ENCODE measurements at places on chromosomes 1 and 21.

DNA sequence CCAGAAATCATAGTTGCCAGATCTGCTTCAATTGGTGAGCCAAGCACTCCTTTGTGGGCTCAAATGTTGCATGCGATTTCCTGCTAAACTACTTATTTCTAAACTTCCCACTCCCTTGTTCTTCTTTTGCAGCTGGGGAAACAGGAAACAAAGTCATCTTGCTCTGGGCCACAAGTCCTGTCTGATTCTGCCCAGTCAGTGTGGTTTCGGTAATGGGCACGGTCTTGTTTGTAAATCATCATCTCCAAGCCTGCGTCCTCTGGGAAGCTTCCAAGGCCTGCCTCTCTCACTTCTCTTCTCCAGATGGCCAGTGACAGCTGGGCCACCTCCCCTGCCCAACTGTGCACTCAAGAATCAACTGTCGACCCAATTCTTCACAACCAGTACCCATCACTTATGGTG lies 4.4 kb downstream of the S100A8 start:
- DNase-seq, result no peak
- H3K27me3 ChIP-seq, result peaks cover 10% of the 10 kb centered on the region
- H3K4me1 ChIP-seq, result peaks cover 2% of the 10 kb centered on the region
- no peaks in the 10 kb centered on the region for H3K36me3 ChIP-seq
- H3K4me3 ChIP-seq, result no peak overlapping the region

GRCh38 chr1:171595324-171595723 lies 26.7 kb upstream of the MYOCOS start:
- H3K27me3 ChIP-seq, result no peaks in the 10 kb centered on the region
- no peak overlapping the region for H3K27ac ChIP-seq
- no peak for DNase-seq
- H3K4me3 ChIP-seq, result no peak overlapping the region

GRCh38 chr1:32887623-32888022 lies 1.3 kb downstream of the HPCA start:
- H3K4me3 ChIP-seq, result no peak overlapping the region
- DNase-seq, result no peak
- H3K27me3 ChIP-seq, result peaks cover 73% of the 10 kb centered on the region
- H3K4me1 ChIP-seq, result peaks cover 6% of the 10 kb centered on the region
- no peaks in the 10 kb centered on the region for H3K36me3 ChIP-seq

GRCh38 chr21:25709684-25710265 lies 24.9 kb downstream of the ATP5PF start:
- no peak overlapping the region for H3K4me3 ChIP-seq
- H3K27me3 ChIP-seq, result no peaks in the 10 kb centered on the region
- no peaks in the 10 kb centered on the region for H3K4me1 ChIP-seq
- no peak for DNase-seq
- no peak overlapping the region for H3K27ac ChIP-seq
- H3K36me3 ChIP-seq, result no peaks in the 10 kb centered on the region

- no peaks in the 10 kb centered on the region for H3K36me3 ChIP-seq
- no peak for DNase-seq
- H3K4me1 ChIP-seq, result peaks cover 35% of the 10 kb centered on the region
- H3K27me3 ChIP-seq, result no peaks in the 10 kb centered on the region
- no peak overlapping the region for H3K27ac ChIP-seq
- no peak overlapping the region for H3K4me3 ChIP-seq
These were observed 38.9 kb downstream of the SPRTN start for GRCh38 chr1:231376875-231377549.

DNA sequence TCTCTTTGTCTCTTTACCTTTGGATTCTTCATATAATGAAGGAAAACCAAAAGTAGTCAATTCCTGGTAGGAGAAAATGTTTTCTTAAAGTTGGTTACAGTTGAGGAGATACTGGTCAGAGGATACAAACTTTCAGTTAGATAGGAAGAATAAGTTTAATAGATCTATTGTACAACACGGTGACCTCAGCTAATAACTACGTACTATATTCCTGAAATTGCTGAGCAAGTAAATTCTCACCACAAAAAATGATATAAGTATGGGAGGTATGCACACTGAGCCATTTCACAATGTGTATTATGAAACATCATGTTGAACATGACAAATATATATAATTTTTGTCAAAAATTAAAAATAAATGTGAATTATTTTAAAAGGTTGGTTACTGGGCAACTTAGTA lies 20.4 kb downstream of the SSX2IP start:
- peaks cover 10% of the 10 kb centered on the region for H3K4me1 ChIP-seq
- peaks cover 6% of the 10 kb centered on the region for H3K36me3 ChIP-seq
- no peak overlapping the region for H3K27ac ChIP-seq
- H3K27me3 ChIP-seq, result no peaks in the 10 kb centered on the region
- no peak for DNase-seq

DNA sequence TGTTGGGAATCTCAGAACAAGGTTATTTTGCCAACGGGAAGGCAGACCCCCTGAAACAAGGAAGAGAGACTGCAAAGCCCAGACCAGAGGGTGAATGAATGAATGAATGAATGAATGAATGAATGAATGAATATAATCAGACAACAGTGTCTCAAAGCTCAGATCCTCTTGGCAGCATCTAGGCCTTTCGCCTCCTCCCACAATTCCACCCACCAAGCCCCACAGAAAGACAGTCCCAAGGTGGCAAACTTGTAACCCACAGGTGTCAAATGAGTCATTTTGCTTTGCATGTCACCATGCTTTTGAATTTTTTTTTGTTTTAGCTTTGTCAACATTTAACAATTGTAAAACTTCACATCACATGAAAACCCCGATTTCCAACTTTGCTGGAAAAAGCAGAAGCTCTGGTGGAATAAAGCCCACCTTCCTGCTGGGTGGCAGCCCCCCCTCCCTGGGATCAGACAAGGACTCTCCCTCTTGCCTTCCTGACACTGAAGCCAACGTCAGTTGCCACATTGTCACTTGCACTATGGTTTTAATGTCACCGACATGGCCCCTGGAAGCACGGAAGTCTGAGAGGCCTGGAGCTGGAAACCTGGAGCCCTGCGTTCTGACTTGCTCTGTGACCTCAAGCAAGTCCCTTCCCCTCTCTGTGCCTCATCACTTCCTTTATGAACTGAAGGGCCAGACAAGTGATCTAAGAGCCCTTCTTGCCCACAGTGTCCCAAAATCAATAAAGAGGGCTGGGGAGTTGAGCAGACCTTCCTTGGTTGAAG lies 134.6 kb upstream of the RUNX3 start:
- H3K27ac ChIP-seq, result peak overlapping the region; percentile 60
- peak; percentile 45 for DNase-seq
- peaks cover 26% of the 10 kb centered on the region for H3K4me1 ChIP-seq
- H3K27me3 ChIP-seq, result peaks cover 6% of the 10 kb centered on the region
- H3K4me3 ChIP-seq, result peak overlapping the region; percentile 22

DNA sequence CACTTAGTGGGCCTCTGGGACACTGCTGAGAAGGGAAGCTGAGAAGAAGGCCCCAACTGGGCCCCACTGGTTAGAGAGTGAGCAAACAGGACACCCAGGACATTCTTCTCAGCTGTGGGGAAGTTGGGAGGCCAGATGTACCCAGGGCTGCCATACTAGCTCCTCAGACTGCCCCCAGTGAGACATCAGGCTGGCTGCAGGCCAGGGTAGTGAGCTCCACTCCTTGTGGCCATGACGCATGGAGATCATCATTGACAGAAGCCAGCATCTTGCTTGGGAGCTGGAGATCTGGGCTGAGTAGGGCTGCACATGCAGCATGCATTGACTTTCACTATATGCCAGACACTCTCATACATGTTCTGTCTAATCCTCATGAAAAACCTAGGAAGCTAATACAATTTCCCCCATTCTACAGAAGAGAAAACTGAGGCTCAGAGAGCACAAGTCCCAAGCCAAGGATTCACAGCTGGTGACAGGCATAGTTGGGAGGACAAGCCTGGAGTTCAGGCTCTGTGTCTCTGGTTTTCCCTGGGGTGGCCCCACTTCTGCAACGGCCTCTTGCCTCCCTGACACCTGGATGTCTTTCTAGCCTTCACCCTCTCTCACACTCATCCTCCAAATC lies 24.1 kb upstream of the MYCL start:
- peaks cover 3% of the 10 kb centered on the region for H3K4me1 ChIP-seq
- H3K27me3 ChIP-seq, result peaks cover 3% of the 10 kb centered on the region
- no peak for DNase-seq
- H3K4me3 ChIP-seq, result no peak overlapping the region

DNA sequence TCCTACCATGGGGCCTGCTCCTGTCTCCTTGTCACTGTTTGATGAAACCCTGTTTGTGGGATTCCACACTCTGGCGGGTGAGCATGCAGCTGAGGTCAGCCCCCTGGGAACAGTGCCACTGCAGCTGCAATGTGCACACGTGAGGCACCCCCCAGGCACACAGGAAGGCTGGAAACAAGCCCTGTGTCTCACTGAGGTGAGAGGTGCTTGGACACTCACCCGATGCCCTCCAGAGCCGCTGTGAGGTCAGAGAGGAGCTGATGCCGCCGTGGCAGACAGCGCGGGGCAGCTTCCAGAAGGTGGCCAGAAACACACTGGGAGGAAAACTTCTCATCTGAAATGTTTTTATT lies 49.7 kb downstream of the SLX9 start:
- no peak for DNase-seq
- H3K36me3 ChIP-seq, result no peaks in the 10 kb centered on the region
- H3K4me3 ChIP-seq, result no peak overlapping the region
- no peak overlapping the region for H3K27ac ChIP-seq
- H3K27me3 ChIP-seq, result no peaks in the 10 kb centered on the region

GRCh38 chr1:219882096-219882495 lies 46.3 kb downstream of the SLC30A10 start:
- no peak for DNase-seq
- no peaks in the 10 kb centered on the region for H3K4me1 ChIP-seq
- H3K27me3 ChIP-seq, result peaks cover 13% of the 10 kb centered on the region
- no peak overlapping the region for H3K4me3 ChIP-seq

DNA sequence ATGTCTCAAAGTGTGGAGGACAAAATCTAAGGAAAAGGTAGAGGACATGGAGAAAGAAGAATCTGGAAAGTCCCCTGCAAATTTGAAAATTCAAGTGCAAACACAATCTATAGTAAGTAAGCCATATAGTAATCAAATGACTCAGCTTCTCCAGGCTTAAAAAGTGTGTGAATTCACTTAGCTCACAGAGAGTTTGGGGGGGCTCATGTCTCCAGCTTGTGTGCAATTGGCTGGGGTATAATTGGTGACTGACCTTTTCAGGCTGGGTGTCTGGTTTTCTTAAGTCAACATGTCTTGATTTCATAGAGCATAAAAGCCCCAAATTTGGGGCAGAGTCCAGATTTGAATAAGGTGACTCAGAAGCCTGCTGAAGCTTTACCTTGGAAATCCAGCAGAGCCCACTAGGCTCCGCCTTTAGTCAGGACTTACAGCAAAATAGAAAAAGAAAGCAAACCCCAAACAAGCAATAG lies 8.6 kb downstream of the CLDN14 start:
- H3K27me3 ChIP-seq, result peaks cover 3% of the 10 kb centered on the region
- no peak for DNase-seq

GRCh38 chr1:109091839-109092193 lies 1.3 kb downstream of the TMEM167B start:
- no peak for DNase-seq
- H3K27ac ChIP-seq, result peak overlapping the region; percentile 91
- peaks cover 29% of the 10 kb centered on the region for H3K4me1 ChIP-seq
- H3K27me3 ChIP-seq, result no peaks in the 10 kb centered on the region

- DNase-seq, result no peak
- no peak overlapping the region for H3K4me3 ChIP-seq
- peaks cover 2% of the 10 kb centered on the region for H3K27me3 ChIP-seq
- no peak overlapping the region for H3K27ac ChIP-seq
These were observed 297.9 kb downstream of the PCP4 start for GRCh38 chr21:40164905-40165772.

- no peak for DNase-seq
- H3K4me1 ChIP-seq, result no peaks in the 10 kb centered on the region
- no peak overlapping the region for H3K27ac ChIP-seq
- H3K36me3 ChIP-seq, result no peaks in the 10 kb centered on the region
- H3K4me3 ChIP-seq, result no peak overlapping the region
These were observed 248.1 kb upstream of the C1orf105 start for GRCh38 chr1:172172352-172172831.

GRCh38 chr21:46356494-46357334 lies 32.8 kb downstream of the PCNT start:
- H3K4me1 ChIP-seq, result peaks cover 5% of the 10 kb centered on the region
- no peak overlapping the region for H3K4me3 ChIP-seq
- H3K36me3 ChIP-seq, result peaks cover 33% of the 10 kb centered on the region
- DNase-seq, result no peak

DNA sequence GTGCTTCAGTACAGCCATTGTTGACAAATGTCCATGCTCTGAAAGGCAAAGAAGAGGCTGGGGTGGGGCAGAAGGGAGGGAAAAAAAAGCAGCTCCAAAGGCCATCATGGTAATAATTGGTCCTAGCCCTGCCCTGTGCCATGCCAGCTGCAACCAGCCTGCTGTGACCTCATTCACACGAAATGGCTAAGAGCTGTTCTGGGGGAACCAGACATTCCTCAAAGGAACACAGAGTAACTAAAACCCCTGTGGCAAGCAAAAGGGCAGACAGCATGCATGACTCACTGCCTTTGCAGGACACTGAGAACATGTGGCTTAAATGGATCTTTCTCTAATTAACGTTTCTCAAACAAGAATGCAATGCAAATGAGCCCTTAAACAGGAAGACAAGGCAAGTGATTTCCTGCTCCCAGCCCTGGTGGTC lies 42.3 kb downstream of the STYXL2 start:
- H3K27ac ChIP-seq, result no peak overlapping the region
- no peak overlapping the region for H3K4me3 ChIP-seq
- no peaks in the 10 kb centered on the region for H3K27me3 ChIP-seq
- no peak for DNase-seq

- H3K36me3 ChIP-seq, result peaks cover 23% of the 10 kb centered on the region
- peak; percentile 59 for DNase-seq
- peak overlapping the region; percentile 93 for H3K4me3 ChIP-seq
- no peaks in the 10 kb centered on the region for H3K27me3 ChIP-seq
These were observed 2.6 kb downstream of the PRDM2 start for GRCh38 chr1:13702425-13703127.

GRCh38 chr1:158552296-158552695 lies 1.9 kb downstream of the OR6Y1 start:
- no peak overlapping the region for H3K4me3 ChIP-seq
- no peaks in the 10 kb centered on the region for H3K36me3 ChIP-seq
- H3K27ac ChIP-seq, result no peak overlapping the region

DNA sequence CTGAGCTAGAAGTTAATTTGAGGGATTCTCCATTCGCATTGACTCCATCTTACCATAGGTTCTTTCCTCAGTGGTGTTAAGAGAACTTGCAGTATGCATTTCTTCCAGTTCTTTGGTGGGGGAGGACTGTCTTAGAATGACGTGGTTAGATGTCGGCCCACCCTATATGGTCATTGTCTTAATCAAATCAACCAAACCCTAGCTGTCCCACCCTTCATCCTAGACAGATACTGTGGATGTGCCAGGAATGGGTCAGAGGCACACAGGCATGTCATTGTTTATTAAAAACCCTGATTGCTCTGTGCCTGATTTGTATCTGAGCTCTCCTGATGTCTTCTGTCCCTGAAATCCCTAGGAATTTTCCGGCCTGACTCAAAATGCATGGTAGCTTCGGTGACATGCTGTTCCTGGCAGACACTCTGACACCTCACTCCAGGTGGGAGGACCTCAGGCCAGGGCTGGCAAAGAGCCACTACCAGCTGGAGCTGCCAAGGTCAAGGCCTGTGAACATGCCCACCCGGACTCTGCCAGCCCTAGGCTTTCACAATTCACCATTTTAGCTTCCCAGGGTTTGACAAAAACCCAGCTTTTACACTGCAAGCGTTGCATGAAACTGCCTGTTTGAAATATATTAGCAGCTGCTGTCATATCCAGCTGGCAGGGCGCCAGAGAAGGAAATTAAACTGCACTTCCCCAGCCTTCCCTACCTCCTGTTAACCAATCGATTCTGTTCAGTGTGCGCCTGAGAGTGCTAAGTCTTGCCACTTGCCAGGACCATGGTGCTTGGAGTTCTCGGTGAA lies 134.0 kb downstream of the FAM78B start:
- DNase-seq, result no peak
- no peak overlapping the region for H3K4me3 ChIP-seq
- H3K27me3 ChIP-seq, result peaks cover 13% of the 10 kb centered on the region
- no peaks in the 10 kb centered on the region for H3K36me3 ChIP-seq

Data from activated naive CD8-positive, alpha-beta T cell treated with anti-CD3 and anti-CD28 coated beads, Interleukin-2, amount 50 U/mL, for 24 hours (primary cell).